ENCODE measurements at places on chromosomes 5 and 9.

GRCh38 chr5:157575381-157576020 lies at the start of gene ADAM19:
Gene ADAM19 (minus strand): TSS chr5:157575775. CDS start chr5:157575696, 79 bp downstream.
- DNase-seq = peak; percentile 33

- DNase-seq = no peak
Measured at GRCh38 chr5:149254506-149254905, 17.2 kb upstream of the AFAP1L1 start.

DNA sequence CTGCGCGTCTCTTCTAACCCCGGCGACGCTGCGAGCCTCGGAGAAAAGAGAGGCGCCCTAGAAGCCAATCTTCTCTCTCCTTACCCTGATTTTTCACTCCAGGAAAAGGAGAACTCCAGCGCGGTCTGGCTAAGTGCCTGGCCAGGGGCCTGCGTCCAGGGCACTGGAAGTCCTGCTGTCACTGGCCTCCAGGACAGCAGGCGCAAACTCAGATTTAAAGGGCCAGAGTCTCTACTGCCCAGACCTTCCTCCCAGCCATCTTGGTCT lies 553 bp upstream of the FOXB2 start:
- no peak for DNase-seq

DNA sequence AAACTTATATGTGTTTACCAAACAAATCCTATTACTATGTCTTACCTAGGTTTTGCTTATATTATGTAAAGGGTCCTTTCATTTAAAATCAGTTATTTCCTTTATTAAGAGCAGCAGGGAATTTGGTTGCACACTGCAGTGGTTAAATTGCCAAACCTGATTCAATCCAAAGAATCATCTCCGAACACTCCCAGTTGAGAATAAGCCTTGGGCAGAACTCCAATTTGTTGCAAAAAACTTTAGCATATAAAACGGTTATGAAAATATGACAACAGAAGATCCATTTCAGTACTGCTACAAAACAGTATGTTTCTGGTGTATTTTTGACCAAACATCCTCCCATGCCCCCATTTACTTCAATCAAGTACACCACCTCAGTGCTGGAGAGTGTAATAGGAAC lies 587.0 kb upstream of the GRAMD2B start:
- DNase-seq = no peak

GRCh38 chr5:68140763-68141162 lies 74.8 kb upstream of the PIK3R1 start:
- DNase-seq = no peak

DNA sequence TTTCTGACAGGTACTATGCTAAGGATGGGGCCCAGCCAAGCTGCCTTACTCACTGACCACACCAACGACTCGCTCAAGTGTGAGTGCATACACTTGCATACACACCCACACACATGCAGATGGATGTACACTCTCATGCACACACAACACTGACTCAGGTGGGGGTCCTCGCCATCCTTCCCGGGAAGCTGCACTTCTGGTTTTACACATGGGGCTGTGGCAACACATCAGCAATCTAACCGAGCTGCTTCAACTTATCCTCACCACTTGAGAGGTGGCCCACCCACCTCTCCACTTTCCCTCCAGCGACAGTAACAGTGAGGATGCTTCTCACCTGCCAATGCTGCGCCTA lies 67.2 kb upstream of the SLC25A51 start:
- DNase-seq = no peak

DNA sequence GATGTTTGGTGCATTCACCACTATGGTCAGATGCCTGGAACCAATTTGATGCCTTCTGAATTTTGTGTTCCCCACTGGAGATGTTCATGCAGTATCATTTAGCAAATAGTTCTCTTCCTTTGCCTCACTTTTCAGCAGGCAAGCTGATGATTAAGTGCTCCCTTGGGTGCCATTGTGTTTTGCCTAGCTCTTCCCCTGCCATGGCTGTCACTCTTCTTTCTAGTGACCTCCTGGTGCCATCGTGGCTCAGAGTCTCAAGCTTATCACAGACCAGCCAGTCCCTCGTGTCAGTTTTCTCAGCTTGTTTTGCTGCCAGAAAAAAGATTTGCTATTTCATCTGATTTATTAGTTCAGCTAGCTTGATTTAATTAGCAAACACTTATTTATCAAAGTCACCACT lies 41.3 kb downstream of the IL31RA start:
- DNase-seq = no peak

- DNase-seq = no peak
Measured at GRCh38 chr5:35852084-35852734, 4.5 kb upstream of the IL7R start.

GRCh38 chr5:98424681-98425450 lies 348.6 kb upstream of the RGMB start:
- DNase-seq = no peak

GRCh38 chr5:77312413-77312812 lies 101.9 kb downstream of the PDE8B start:
- no peak for DNase-seq

GRCh38 chr5:50697739-50698138 lies 31.3 kb downstream of the PARP8 start:
- DNase-seq = no peak

DNA sequence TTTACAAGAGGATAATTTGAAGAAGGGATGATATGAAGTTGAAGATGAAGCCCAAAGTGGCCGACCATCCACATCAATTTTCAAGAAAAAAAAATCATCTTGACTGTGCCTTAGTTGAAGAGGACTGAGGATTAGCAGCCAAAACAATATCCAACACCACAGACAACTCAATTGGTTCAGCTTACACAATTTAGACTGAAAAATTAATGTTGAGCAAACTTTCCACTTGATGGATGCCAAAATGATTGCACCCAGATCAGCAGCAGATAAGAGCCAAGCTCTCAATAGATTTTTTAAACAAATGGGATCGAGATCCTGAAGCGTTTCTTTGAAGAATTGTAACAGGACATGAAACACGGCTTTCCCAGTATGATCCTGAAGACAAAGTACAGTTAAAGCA lies 163.2 kb downstream of the GADD45G start:
- DNase-seq = no peak

GRCh38 chr5:55110217-55110616 lies 7.8 kb downstream of the GZMA start:
- DNase-seq = no peak

DNA sequence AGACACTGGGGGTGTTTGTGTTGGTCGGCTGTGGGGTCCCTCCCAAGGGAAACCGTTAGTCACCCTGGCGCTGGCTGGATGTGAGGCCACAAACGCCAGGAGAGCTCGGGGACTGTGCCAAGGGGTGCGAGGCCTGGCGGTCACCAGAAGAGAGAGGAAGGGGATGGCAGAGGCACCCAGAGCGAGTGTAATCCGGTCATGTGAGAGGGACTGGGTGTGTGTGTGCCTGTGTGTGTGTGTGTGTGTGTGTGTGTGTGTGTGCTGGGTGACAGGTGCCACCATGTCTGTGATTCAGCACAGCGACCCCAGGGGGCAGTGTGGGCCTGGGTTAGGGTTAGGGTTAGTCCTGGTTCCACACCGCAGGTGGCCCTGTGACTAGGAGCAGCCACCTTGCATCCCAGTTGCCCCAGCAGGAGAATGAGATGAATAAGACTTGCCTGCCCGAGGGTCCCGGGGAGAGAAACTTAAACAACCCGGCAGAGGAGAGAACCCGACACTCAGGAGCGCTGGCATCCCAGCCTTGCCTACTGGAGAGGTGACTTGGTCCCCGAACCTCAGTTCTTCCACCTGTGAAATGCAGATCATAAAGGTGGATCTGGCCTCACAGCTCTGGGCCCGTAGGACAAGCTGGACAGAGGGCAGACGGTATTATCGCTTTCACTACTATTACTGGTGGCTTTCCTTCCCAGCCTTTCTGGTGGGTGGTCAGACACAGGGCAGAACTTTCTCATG lies 1.4 kb upstream of the ADAMTSL2 start:
- peak; percentile 45 for DNase-seq

GRCh38 chr9:127809540-127810377 lies 7.1 kb downstream of the FPGS start:
- no peak for DNase-seq

- no peak for DNase-seq
Measured at GRCh38 chr5:149022200-149022599, 40.7 kb downstream of the SH3TC2 start.

DNA sequence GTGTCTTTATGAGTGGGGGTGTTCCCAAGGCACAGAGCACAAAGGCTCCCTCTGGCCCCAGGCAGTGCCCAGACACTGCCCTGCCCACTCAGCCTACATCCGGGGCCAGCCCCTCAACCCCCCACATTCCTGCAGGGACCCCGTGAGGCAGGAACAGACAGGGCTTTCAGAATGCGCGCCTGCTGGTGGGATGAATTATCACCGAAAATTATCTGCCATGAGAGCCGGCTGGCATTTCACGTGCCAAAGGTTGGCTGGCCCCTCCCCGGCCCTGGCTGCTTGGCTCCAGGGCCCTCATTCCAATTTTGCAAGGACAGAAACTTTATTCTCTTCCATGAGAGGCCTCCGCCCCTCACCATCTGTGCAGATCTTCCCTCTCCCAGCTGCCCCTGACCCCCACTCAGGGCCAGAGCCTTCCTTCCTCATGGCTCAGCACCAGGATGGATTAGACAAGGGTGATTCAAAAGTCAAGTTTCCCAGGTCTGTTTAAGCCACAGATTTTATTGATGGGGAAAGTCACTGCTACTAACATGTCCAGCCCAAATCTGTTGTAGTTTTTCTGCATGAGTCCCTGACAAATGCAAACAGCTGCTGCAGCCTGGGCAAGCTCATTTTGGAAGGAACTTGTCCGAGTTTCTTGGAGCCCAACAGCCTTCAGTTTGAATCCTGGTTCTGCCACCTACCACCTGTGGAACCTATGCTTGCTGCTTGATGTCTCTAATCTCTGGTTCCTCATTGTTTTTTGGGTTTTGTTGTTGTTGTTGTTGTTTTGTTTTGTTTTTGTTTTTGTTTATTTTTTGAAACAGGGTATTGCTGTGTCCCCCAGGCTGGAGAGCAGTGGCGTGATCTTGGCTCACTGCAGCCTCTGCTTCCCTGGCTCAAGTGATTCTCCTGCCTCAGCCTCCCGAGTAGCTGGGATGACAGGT lies 32.3 kb upstream of the WDR38 start:
- DNase-seq = no peak

DNA sequence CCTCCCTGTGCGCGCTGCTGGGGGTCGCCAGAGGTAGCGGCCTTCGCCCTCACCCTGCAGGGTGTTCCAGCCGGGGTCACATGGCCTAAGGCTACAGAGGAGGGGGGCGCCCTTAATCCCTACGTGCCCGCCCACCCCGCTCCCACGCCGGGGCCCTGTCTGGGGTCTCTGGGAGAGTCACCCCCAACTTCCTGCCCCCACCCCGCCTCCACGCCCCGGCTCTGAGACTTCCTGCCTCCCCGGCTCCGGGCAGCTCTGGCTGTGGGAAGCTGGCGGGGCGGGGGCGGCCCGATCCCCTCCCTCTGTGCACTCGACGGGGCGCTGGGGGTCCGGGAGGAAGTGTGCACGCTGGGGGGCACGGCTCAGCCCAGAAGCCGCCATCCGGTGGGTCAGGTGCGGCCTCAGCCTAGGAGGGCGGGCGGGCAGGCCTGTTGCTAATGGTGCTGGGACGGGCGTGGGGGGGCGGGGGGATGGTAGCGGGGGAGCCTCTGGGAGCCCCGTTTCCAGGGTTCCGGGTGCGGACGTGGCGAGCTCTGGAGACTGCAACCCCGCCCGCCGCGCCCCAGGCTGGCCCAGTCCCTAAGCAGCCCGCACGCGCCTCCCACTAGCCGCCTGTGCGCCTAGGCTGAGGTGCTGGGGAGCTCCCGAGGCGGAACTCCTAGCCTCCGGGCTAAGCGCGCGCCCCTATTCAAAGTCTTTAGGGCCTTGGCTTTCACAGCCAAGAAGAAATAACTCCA lies 61.6 kb downstream of the CXXC5 start:
- no peak for DNase-seq

GRCh38 chr9:16136961-16137360 lies 584.1 kb downstream of the CCDC171 start:
- DNase-seq = no peak

DNA sequence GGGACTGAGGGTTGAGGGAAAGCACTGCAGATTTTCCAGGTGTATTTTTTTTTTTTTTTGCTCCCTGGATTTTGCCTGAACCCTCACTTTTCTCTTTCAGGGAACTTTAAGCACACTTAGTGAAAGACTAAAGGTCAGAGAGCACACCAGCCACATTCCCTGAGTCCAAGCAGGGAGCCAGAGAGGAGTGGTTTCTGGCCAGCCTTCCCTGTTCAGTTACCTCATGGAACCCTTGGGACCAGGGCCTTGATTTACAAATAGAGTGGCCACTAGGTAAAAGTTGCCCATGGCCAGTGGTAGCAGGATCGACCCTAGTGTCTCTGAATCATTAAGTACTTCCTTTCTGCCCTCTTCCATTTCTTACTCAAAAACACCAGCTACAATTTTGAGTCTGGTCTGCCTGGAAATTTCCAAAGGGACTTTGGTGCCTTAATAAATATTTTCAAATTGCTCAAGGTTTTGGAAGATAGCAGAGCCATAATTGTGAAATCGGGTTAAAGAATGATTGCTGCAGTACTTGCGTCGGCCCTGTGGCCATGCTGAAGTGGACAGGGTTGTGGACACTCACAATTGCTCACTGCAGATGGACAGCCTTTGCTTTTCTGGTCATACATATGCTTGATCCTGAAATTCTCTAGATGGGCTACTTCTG lies 14.5 kb downstream of the PALM2AKAP2 start:
- no peak for DNase-seq

DNA sequence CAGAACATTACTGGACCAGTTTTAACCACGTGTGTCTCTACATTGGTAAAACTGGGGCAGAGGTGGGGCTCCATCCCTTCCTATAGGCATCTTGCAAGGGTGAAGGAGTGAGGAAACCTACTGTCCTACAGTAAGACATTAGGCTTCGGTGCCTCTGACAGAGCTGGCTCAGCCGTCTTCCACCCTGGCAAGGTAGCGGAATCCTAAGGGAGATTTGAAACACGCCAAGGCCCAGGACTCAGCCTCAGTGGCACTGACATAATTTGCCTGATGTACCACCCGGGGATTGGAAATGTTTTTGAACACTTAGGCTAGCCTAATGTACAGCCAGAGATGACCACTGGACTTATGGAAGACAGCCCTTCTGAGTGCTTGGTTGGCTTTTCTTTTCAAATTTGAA lies 329.7 kb upstream of the IRX1 start:
- DNase-seq = no peak

- DNase-seq = no peak
Measured at GRCh38 chr5:177330991-177331842, 19.5 kb upstream of the MXD3 start.

DNA sequence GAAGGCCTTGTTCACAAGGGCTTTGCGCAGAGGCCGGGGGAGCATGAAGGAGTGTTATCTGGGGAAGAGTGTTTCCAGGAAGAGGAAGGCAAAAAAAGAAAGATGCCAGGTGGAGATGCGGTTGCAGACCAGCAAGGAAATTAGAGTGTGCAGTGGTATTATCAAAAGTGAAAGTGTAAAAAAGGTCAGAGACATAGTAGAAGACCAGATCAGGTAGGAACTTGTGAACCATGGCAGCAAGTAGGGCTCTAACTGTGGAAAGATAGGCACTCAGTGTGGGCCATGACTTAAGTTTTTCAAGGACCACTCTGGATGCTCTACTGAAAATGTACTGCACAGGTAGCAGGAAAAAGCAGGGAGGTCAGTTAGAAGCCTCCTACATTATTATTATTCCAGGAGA lies 90.1 kb upstream of the SPOCK1 start:
- no peak for DNase-seq

Data from T-helper 1 cell (primary cell).